Lower leg skin (tissue), 4 donors: ENCODE measurements at places on chromosomes 3 and 15. TPM values are rescaled to one million over a fixed set of nuclear protein-coding genes. Genes with fewer than 3 reads are reported as not detected.

Gene KLHL40
- total RNA-seq, result not detected

DNA sequence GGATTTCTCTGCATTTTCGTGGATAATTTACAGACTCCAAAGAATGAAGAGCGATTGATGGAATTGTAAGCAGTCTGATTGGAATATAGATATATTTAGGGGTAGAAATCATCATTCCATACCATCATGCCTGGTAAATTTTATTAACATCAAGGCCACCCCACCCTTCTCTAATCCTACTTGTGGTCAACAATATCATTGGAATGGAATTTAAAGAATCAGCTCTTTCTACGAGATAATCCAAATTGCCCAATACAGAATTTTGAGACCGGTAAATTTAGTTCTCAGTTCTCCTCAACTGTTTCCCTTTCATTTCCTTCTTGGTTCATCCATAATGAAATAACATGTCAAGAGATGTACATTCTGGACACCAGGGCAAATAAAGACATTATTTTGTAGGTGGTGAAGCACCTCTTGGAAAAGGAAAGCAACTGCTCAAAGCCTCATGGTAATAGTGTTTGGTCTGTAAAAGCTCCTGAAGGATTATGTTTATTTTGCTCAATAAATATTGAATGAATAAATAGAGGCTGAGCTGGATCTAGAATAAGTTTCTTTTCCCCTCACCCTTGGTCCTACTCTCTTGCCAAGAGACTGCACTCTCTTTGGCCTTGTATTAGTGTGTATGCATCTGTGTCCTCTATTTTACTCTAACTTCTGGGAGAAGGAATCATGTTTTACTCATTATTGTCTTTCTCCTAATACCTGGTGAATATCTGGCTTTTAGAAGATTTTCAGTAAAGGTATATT is 133.7 kb upstream of the BCL6 start:
- no peak for DNase-seq

GRCh38 chr15:31782016-31782783 is 248.1 kb upstream of the CHRNA7 start:
- no peak for DNase-seq

DNA sequence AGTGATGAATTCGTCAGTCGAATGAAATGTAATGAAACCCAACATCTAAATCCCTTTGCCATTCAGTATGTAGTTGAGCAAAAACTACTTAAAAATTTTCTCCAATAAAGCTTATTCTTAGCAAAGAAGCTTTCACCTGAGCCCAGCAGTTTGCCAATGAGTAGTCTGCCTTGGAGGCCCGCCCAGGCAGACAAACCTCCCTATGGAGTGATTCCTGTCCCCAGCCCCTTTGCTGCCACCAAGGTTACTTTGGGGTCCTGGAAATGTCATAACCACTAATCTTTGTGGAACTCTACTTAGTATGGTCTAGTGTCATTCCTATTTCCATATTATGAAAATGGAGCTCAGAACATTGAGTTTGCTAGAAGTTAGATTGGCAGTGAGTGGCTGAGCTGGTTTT is 12.1 kb downstream of the UBAP1L start:
- DNase-seq, result no peak

- DNase-seq, result no peak
Measured at GRCh38 chr3:105409364-105409763, 42.7 kb downstream of the ALCAM start.

DNA sequence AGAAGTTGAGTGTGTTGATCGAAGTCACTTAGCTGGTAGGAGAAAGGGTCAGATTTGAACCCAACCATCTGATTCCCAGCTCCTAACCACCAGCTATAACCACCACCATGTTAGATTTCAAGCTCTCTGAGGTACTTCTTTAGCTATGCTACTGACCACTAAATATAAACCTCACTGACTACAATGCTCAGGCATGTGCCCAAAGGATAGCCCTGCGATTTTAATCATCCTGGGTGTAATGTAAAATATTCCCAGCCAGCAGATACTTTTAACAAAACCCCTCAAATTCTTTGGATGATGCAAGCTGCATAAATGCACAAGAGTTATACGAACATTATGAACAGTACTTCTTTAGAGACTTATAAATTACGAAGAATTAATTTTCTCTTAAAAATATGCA is 115.2 kb upstream of the TSC22D2 start:
- no peak for DNase-seq

GRCh38 chr3:38137615-38138348 is 679 bp upstream of the MYD88 start:
- no peak for DNase-seq
